ENCODE measurements at places on chromosomes 5 and 9.
A peak's percentile ranks its signal among the peaks of the same experiment; 100 is the strongest.

DNA sequence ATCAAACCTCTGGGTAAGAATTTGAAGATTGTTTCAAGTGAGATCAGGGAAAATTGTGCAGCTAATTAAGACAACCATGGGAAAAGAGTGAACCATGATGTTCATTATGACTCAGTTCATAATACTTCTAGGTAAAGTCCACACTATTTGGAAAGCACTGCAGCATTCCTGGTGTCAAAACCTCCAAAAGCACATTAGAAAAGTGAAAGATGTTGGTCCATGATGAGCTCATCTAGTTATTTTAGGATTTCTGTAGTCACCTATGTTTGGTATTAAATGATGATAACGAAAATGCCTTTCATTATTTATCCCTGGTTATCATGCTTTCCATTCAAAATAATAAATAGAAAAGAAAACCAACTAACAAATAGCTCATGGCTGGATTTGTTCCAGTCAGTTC, 49.1 kb downstream of the PTCD2 start:
- H3K4me1 ChIP-seq, result no peaks in the 10 kb centered on the region
- H3K36me3 ChIP-seq, result no peaks in the 10 kb centered on the region
- H3K27ac ChIP-seq, result no peak overlapping the region
- DNase-seq, result no peak
- H3K27me3 ChIP-seq, result no peaks in the 10 kb centered on the region

DNA sequence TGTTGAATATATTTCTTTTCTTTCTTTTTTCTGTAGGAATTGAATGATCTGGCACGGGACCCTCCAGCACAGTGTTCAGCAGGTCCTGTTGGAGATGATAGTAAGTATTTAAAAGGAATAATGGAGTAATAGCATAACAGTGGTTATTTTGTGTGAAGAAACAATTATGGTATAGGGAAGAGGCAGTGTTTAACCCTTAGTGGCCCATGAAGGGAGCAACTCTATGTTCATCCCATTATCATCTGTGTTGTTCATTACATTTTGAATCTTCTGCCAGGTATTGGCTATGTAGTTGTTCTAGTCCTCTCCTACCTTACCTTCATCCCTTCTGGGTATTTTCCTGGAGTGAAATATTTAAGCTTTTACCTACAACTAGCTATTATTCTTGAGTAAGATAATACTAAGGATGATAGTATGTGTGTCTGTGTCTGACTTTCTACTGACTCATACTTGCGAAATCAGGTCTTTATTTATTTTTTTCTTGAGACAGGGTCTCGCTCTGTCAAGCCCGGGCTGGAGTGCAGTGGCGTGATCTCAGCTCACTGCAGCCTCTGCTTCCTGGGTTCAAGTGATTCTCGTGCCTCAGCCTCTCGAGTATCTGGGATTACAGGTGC, 39.3 kb downstream of the UBE2D2 start:
- no peak overlapping the region for H3K27ac ChIP-seq
- H3K4me1 ChIP-seq, result peaks cover 7% of the 10 kb centered on the region
- no peaks in the 10 kb centered on the region for H3K27me3 ChIP-seq
- no peak overlapping the region for H3K4me3 ChIP-seq
- no peak for DNase-seq

GRCh38 chr5:102036927-102037326, 259.2 kb downstream of the SLCO4C1 start:
- H3K4me3 ChIP-seq, result no peak overlapping the region
- H3K27me3 ChIP-seq, result no peaks in the 10 kb centered on the region

DNA sequence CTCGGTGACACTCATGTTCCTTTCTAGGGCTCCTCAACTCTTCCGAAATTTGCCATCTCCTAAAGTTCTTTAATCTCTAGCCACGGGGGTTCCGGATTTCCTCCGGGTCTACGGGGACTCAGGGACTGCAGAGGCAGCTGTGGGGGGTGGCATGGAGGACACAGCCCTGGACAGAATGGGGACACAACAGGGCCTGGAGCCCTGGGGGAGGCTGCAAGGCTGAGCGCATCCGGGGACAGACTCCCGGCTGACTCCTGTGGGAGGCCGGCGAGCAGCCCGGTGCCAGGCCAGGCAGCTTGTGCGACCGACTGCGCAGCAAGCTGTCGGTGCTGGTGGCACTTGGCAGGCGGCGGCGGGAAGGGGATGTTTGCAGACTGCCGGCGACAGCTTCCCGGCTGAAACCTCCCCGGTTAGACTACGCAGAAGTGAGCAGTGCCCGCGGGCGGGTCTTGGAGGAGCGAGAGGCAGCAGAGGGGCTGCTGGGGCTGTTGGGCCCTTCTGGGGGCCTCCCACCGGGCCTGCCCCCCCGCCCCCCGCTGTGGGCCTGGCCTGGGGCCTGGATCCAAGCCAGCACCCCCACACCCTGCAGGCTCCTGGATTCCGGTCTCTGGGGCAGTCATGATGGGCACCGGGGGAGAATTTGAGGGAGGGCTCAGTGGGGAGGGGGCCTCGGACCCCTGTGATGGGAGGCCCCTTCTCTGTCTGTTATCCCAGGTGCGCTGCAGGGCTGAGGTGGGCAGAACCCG, 28.7 kb upstream of the UBAC1 start:
- no peak overlapping the region for H3K27ac ChIP-seq
- no peaks in the 10 kb centered on the region for H3K36me3 ChIP-seq
- peak overlapping the region; percentile 42 for H3K4me3 ChIP-seq
- DNase-seq, result peak; percentile 24
- peaks cover 48% of the 10 kb centered on the region for H3K4me1 ChIP-seq

GRCh38 chr5:30866142-30866541, 327.3 kb upstream of the CDH6 start:
- no peaks in the 10 kb centered on the region for H3K27me3 ChIP-seq
- no peak overlapping the region for H3K4me3 ChIP-seq
- no peak overlapping the region for H3K27ac ChIP-seq
- H3K4me1 ChIP-seq, result no peaks in the 10 kb centered on the region
- no peaks in the 10 kb centered on the region for H3K36me3 ChIP-seq

DNA sequence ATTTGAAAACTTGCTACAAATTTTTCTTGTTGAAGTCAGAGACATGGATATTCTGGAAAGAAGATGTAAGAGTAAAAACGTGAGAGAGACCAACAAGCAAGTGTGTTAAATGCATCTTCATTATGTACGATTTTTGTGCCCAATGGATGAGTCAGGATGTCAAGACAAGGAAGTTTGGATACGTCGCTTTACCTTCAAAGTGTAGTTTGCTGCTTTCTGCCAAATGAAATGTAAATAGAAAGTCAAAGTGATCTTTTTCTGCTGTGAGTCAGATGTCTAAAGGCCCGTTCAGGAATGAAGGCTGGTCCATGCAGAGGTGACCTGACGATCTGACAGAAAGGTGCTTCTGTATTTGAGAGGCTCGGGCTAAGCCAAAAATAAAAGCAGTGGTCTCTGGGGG, 273.1 kb upstream of the PIK3R1 start:
- no peak overlapping the region for H3K27ac ChIP-seq
- H3K36me3 ChIP-seq, result no peaks in the 10 kb centered on the region
- H3K27me3 ChIP-seq, result no peaks in the 10 kb centered on the region
- no peak for DNase-seq

- no peak overlapping the region for H3K27ac ChIP-seq
- H3K4me1 ChIP-seq, result no peaks in the 10 kb centered on the region
- peaks cover 6% of the 10 kb centered on the region for H3K27me3 ChIP-seq
- H3K36me3 ChIP-seq, result no peaks in the 10 kb centered on the region
Measured at GRCh38 chr5:141250576-141250975, 5.4 kb downstream of the PCDHB15 start.

DNA sequence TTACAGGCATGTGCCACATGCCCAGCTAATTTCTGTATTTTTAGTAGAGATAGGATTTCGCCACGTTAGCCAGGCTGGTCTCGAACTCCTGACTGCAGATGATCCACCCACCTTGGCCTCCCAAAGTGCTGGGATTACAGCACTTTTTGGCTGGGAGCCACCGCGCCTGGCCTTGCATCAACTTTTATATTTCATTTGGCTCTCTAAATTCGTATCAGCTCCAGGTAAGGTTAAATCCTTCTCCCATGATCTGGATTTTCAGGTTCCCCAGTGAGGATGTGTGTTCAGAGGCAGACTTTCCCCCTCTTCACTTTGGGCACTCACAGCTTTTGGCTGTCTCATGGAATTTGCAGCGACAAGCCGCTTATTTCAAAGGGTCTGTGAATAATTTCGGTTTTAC, 16.8 kb upstream of the RNF38 start:
- no peak for DNase-seq
- H3K4me3 ChIP-seq, result no peak overlapping the region
- peaks cover 21% of the 10 kb centered on the region for H3K36me3 ChIP-seq
- H3K27me3 ChIP-seq, result no peaks in the 10 kb centered on the region

DNA sequence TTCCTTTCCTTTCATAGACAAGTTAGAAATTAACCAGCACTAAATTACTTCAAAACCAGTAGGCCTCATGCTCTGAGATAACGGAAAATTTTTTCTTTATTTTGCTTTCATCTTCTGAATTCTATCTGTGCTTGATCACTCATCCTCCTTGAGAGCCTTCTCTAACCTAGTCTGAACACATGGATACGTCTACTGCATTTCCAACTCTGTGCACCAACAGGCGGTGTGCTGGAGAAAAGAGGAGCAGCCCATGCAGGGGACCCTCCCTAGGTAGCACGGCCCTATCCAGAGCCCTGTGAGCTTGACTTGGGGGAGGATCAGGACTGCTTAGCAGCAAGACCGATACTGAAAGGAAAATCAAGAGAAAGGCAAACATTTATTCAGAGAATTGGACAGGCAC, 149.8 kb downstream of the AUH start:
- no peak overlapping the region for H3K27ac ChIP-seq
- no peak for DNase-seq
- H3K4me3 ChIP-seq, result peak overlapping the region; percentile 7

DNA sequence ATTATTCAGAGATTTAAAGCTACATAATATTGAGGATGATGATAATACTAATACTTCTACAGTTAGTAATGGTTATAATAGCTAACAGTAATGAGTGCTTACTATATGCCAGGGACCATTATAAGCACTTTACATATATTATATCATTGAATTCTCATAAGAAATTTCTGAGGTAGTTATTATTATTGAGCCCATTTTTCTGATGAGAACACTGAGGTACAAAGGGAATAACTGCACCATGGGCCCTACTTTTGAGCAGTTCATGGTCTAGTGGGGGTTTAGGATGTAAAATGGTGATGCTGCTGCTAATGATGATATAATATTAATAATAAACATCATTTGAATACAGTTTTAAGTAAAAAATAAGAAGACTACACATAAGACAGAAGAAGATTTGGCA, 64.2 kb upstream of the SPDL1 start:
- H3K4me3 ChIP-seq, result no peak overlapping the region
- no peak for DNase-seq
- no peaks in the 10 kb centered on the region for H3K4me1 ChIP-seq
- peaks cover 10% of the 10 kb centered on the region for H3K27me3 ChIP-seq

DNA sequence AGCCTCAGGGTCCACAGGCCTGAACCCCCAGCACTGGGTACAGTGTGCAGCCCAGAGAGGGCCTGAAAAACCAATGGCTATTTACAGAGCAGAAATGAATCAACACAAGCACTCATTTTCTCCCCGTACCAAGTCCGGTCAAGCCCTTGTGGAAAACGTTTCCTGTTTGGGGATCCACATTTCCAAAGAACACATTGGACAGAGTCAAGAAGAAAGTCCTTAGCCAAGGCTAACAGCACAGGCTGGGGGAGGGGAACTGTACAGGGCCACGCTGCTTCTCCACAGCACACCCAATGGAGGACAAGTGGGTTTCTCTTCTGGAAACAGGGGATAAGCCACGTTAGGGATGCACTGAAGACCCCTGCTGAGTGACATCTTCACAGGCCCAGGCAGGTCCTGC, 62.3 kb downstream of the NSUN2 start:
- no peaks in the 10 kb centered on the region for H3K36me3 ChIP-seq
- no peak overlapping the region for H3K27ac ChIP-seq
- no peak for DNase-seq
- H3K4me1 ChIP-seq, result no peaks in the 10 kb centered on the region
- peaks cover 17% of the 10 kb centered on the region for H3K27me3 ChIP-seq
- H3K4me3 ChIP-seq, result no peak overlapping the region

GRCh38 chr5:116669261-116670031, 94.8 kb upstream of the SEMA6A start:
- H3K27me3 ChIP-seq, result no peaks in the 10 kb centered on the region
- no peak overlapping the region for H3K4me3 ChIP-seq
- no peak overlapping the region for H3K27ac ChIP-seq
- no peaks in the 10 kb centered on the region for H3K36me3 ChIP-seq

DNA sequence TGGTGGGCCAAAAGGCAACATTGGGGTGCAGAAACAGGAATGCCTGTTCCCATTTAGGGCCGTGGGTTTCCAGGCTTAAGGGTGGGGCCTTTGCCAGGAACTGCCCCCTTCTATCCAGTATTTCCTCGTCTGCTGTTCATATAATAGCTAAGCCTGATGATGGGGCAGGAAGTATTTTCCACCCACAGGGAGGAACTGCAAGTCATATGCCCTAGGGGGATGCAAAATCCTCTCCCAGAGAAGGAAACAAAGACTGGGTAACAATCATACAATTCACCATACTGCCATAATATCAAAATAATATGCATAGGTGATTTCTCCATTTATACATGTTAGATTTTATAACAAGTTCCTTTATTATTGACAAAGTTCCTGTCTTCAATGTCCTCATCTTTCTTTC, 20.5 kb upstream of the RPS23 start:
- no peaks in the 10 kb centered on the region for H3K36me3 ChIP-seq
- H3K4me3 ChIP-seq, result no peak overlapping the region

- no peak overlapping the region for H3K4me3 ChIP-seq
- peaks cover 6% of the 10 kb centered on the region for H3K36me3 ChIP-seq
- H3K4me1 ChIP-seq, result peaks cover 4% of the 10 kb centered on the region
Measured at GRCh38 chr9:79639354-79639753, 67.6 kb downstream of the TLE4 start.

DNA sequence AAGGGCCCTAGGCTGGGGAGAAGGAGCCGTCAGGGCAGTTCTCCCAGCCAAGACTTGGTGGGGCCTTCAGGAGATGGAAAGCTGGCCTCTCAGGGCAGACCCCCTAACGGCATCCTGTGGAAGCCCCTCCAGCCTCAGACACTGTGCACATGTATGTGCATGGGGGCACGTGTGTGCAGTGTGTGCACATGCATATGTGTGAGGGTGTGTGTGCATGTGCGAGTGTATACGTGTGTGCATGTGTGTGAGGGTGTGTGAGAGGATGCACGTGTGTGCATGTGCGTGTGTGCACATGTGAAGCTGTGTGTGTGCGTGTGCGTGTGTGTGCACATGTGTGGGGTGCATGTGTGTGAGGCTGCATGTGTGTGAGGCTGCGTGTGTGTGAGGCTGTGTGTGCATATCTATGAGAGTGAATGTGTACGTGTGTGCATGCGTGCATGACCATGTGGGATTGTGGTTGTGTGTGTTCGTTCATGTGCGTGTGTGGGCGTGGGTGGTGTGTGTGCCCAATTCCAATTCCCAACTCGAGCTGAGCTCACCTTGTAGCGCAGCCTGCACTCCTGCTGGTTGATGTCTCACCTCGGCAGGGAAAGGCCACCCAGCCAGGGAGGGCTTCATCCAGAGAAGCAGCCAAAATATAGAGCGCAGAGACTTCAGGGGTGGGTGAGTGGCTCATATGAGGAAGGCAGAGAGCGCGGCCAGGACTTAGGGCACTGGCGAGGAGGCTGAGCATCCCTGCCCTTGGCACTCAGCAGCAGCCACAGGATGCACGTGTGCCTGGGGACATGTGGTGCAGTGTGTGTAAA, 142.7 kb upstream of the PPP1R26 start:
- no peaks in the 10 kb centered on the region for H3K4me1 ChIP-seq
- H3K36me3 ChIP-seq, result no peaks in the 10 kb centered on the region
- no peak overlapping the region for H3K27ac ChIP-seq

- H3K27ac ChIP-seq, result no peak overlapping the region
- H3K4me3 ChIP-seq, result no peak overlapping the region
- DNase-seq, result no peak
- H3K27me3 ChIP-seq, result no peaks in the 10 kb centered on the region
- H3K4me1 ChIP-seq, result peaks cover 4% of the 10 kb centered on the region
Measured at GRCh38 chr9:21060919-21061561, 16.7 kb downstream of the IFNB1 start.

Data from CD4-positive, alpha-beta T cell (primary cell).